Stimulated activated CD8-positive, alpha-beta memory T cell treated with anti-CD3 and anti-CD28 coated beads, Interleukin-2, amount 100 ng/mL, for 1 hour (primary cell): ENCODE measurements at places on chromosomes 2 and 18.

DNA sequence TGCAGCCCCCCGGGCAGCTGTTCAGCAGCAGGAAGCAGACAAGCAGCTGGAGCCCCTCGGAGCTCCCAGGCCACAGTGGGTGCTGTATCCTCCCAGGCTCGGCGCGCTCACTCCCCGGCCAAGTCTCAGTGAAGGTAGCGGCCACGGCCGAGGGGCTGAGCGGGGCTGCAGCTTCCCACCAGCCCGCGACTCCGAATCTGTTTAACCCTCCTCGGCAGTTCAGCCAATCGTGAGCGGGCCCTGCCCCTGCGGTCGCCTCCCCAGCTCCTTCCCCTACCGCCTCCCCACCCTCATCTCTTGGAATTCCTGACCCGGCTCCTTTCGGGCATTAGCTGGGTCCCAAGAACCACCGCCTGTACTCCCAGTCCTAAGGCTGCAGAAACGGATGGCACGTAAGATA is at the start of gene RESP18:
Gene RESP18, minus strand, starts transcription at position 203 of the 400 bp plus-strand sequence.
- DNase-seq = no peak

DNA sequence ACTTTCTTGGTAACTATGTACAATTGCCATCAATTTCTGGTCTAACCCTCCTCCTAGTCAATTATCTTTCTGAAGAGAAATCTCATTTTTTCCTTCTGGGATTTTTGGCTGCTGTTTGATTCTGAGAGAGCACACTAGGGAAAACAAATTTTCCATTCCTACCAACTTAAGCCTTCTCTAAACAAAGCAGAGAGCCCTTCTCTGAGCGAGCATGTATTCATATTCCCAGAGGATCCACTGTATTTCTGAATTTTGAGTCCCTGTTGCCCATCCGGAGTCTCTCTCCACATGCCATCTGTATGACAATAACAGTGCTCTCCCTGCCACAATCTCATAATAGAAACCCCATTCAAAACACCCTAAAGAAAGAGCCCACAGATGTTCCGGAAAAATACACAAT is 78.5 kb downstream of the MAIP1 start:
- no peak for DNase-seq

GRCh38 chr2:100405403-100406119 is 11.9 kb downstream of the CHST10 start:
- no peak for DNase-seq

GRCh38 chr18:23618862-23619387 is 32.6 kb upstream of the NPC1 start:
- no peak for DNase-seq

- DNase-seq = no peak
Observed at GRCh38 chr2:233819884-233820773, 34.2 kb downstream of the HJURP start.

GRCh38 chr2:153871231-153872221 is at the start of gene GALNT13:
GALNT13 (plus strand) TSS chr2:153871922.
- no peak for DNase-seq

GRCh38 chr2:64404743-64405142 is 49.2 kb upstream of the LGALSL start:
- no peak for DNase-seq

DNA sequence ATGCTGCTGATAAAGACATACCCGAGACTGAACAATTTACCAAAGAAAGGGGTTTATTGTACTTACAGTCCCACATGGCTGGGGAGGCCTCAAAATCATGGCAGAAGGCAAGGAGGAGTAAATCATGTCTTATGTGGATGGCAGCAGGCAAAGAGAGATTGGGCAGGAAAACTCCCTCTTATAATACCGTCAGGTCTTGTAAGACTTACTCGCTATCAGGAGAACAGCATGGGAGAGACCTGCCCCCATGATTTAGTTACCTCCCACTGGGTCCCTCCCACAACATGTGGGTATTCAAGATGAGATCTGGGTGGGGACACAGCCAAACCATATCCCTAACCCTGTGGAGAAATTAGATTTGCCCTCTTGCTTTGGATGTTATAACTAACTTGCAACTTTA is 1068.0 kb upstream of the ZEB2 start:
- no peak for DNase-seq

DNA sequence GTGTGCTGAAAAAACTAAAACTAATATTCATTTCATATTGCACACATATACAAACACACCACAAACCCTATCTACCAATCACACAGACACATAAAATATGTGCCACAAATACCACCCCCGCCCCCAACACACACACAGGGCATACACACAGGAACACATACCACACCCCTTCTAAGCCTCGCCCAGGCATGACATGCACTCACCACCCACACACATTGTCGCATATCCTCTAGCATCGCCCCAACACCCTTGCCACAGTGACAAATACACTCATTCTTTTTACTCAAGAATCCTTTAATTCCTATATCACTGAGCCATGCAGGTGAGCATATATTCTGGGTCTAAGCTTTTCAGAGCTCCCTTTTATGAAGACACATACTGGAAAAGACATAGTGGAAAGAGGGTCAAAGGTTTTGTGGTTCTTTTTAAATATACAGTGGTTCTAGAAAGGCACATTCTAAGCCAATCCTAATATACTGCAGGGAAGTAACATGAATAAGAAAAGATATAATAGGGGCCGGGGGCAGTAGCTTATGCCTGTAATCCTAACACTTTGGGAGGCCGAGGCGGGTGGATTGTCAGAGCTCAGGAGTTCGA is 24.5 kb upstream of the LCLAT1 start:
- DNase-seq = peak; percentile 41

DNA sequence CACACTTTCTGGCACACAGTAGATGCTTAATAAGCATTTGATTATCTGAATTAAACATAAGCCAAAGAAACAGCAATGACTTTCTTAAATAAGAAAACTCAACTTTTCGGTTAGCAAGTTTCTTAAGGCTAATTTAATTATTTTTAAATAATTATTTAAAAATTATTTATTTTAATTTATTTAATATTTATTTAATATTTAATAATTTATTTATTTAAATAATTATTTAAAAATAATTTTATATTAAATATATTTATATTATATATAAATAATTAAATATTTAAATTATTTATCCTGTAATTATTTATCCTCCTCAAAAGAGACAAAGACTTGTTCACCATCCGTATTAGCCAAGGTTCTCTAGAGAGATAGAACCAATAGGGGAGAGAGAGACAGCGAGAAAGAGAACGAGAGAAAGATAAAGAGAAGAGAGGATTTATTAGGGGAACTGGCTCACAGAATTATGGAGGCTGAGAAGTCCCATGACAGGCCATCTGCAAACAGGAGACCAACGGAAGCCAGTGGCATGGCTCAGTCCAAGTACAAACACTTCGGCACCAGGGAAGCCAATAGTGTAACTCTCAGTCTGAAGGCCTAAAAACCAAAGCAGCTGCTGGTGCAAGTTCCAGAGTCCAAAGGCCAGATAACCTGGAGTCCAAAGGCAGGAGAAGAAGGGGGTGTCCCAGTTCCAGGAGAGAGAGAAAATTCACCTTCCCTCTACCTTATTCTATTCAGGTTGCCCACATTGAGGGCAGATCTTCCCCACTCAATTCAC is 125.3 kb downstream of the METTL8 start:
- DNase-seq = no peak
